ENCODE measurements at places on chromosomes 7 and 10. TPM values are rescaled to one million over a fixed set of nuclear protein-coding genes. Genes with fewer than 3 reads are reported as not detected.

The KIAA1217 gene
- polyA plus RNA-seq, result 102 TPM

The SRGN gene
- polyA plus RNA-seq, result 14.5 TPM

The ZNF804B gene
- 0.35 TPM for polyA plus RNA-seq

The SYT15B gene
- 2.3 TPM for polyA plus RNA-seq

The LRMDA gene
- polyA plus RNA-seq, result 24.7 TPM

The SLC26A4 gene
- 2.3 TPM for polyA plus RNA-seq

The C7orf33 gene
- not detected for polyA plus RNA-seq

The SPDYE5 gene
- 5.7 TPM for polyA plus RNA-seq

The PON1 gene
- 0.50 TPM for polyA plus RNA-seq

Measured in renal pelvis (tissue), 12 donors.